Stimulated activated CD8-positive, alpha-beta memory T cell treated with anti-CD3 and anti-CD28 coated beads, Interleukin-4, amount 100 ng/mL, for 1 hour (primary cell): ENCODE measurements at places on chromosomes 3 and 15.

- no peak for DNase-seq
These were observed 85.4 kb downstream of the TNIK start for GRCh38 chr3:171374661-171375285.

GRCh38 chr15:48696627-48697312, 51.3 kb upstream of the FBN1 start:
- no peak for DNase-seq

- DNase-seq = no peak
These were observed 72.1 kb upstream of the TPRG1 start for GRCh38 chr3:189099505-189100290.

- no peak for DNase-seq
These were observed 279.8 kb downstream of the ARPP21 start for GRCh38 chr3:35919160-35919559.

DNA sequence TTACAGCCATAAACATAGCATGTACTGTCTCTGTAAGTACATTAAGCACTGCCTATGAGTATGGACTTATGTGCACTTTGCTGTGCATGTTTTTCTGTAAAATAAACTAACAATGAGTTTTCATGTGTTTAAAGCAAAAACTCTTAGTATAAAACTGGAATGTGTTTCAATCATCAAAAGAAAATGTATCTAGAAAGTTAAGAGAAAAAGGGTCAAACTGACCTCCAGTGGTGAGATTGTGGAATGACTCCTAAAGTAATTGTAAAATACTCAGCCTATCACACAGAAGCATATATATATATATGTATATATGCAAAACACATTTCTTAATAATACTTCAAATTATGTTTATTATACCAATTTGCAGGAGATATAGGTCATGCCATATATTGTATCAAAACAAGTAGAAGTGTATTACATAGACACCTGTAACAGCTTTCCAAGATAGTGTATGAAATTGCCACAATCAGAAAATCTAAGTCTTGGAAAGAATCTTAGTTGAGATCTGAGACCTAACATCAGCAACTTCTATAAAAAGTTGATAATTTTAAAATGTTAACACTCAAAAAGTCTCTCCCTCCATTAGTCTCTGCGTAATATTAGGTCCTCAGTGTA, 199.6 kb downstream of the FMN1 start:
- no peak for DNase-seq

DNA sequence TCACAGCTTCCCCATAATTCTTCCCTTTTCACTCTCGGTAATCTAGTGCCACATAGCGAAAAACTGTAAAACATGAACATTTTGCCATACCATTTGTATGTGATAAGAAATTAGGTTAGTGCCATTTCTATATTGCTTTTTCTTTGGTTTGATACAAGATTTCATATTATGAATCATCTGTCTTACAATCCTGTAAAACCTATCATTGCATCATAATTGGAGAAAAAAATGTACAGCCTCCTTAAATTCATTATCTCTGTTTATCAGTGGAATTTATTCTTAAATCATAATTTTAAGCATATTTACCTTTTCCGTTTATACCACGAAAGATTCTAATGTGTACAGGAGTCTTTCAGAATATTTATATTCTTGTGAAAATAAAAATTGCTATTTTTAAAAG, 23.8 kb downstream of the SEC62 start:
- no peak for DNase-seq

- DNase-seq = no peak
These were observed 85.3 kb upstream of the SLC6A6 start for GRCh38 chr3:14317057-14317553.

DNA sequence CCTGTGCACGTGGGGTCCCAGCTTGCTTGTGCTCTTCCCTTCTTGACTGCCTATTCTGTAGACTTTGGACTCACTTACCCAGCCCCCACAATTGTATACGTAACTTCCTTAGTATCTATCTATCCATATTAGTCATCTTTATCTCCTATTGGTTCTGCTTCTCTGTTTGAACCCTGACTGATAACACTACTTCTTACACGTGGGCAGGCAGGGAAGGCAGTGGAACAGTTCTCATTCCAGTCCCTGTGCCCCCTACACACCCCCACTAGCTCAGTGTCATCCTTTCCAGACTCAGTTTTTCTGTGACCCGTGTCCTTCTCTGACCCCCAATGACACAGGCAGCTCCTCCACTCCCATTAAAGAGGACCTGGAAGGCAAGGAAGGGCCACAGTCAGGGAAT, 74.2 kb upstream of the FBN1 start:
- no peak for DNase-seq

- DNase-seq = no peak
These were observed 157.2 kb upstream of the ROPN1 start for GRCh38 chr3:124149081-124149480.

GRCh38 chr3:126081618-126082361, 2.1 kb downstream of the SLC41A3 start:
- no peak for DNase-seq

DNA sequence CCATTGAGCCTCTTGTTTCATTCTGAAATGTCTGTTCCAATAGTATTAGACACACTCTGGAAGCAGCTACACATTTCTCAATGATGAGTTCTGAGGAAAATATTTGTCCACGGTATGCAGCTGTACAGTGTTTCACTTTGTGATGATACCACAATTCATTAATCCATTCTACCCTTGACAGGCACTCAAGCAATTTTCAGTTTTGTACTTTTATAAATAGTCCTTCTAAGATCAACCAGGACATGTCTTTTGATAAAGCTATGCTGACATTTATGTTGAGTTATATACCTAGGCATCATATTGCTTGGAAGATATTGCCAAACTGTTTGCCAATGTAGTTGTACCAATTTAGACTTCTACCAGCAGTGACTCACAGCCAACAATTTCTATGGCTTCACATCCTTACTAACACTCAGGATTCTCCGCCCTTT, 165.1 kb upstream of the COL8A1 start:
- no peak for DNase-seq
